GM12891 (cell line): ENCODE measurements at places on chromosomes 16 and 17.

DNA sequence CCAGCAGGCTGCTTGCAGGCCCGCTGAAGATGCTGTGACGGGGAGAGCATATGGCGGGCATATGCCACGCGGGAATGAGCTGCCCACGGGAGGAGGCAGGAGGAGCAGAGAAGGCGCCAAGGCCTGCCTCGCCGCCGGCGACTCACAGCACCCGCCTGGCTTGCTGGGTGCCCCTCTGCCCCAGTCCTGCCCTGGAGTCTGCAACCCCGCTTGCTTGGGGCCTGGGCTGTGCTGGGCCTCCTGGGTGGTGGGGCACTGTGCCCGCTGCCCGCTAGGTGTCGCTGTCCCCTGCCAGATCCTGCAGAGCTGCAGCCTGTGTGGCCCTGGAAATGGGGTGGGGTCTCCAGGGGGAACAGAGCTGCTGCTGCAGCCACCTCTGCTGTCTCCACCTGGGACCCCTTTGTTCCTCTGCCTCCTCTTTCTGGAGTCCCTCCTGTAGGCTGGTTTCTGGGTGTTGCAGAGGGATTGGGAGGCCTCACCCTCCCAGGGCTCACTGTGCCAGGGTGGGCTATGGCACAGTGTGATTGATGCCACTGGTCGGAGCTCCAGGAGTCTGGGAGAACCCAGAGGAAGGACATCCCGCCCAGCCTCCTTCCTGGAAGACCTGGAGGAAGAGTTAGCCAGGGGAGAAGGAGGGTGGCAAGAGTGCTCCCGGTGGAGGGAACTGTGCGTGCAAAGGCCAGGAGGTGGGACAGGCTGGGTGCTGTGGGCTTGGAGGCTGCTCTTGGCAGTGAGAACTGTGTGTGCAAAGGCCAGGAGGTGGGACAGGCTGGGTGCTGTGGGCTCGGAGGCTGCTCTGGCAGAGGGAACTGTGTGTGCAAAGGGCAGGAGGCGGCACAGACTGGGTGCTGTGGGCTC lies 141.0 kb upstream of the CIBAR2 start:
- DNase-seq, result peak; percentile 96

DNA sequence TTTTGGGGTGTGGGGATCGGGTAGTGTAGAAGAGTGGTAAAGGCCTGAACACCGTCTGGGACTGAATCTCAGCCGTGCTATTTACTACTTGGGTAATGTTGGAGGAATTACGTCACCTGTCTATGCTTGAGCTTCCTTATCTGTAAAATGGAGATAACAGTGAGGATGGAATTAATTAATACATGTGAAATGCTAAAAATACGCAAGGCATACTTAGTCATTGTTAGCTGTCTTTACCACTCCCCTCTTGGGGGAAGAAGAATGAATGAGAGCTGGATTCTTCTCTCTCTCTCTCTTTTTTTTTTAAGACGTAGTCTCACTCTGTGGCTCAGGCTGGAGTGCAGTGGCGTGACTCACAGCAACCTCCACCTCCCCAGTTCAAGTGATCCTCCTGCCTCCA lies 41.1 kb upstream of the TANGO6 start:
- DNase-seq, result no peak

- DNase-seq, result no peak
These were observed 6.6 kb downstream of the ABI3 start for GRCh38 chr17:49216953-49217650.

DNA sequence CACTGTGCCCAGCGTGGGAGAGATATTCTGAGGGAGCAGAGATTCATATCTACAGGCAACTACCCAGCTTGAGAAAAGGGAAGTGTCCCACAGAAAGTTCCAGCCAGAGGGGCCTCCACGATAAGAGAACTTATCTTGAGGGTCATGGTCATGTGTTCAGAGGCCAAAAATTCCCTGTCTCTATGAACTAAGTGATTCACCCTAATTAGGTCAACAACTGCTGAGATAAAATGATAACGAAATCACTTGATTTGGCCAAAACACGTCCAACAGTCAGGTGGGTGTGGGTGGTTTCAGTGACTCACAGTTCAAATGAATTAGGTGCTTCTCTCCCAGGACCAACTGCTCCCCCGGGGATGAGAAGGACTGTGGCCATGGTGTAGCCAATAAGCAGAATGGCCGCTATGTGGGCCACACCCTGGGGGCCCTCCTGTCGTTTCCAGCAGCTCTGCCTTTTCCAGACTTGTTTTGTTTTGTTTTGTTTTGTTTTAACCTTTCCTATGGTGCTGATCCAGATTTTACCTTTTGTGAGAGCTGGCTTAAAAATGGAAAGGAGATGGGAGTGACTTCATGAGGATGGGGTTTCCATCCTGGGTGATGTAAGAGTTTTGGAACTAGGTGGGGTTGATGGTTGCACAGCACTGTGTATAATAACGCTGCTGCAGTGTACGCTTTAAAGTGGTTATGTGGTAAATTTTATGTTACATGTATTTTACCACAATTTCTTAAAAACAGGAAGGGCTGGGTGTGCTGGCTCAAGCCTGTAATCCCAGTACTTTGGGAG lies 8.7 kb downstream of the DNAI2 start:
- DNase-seq, result no peak

DNA sequence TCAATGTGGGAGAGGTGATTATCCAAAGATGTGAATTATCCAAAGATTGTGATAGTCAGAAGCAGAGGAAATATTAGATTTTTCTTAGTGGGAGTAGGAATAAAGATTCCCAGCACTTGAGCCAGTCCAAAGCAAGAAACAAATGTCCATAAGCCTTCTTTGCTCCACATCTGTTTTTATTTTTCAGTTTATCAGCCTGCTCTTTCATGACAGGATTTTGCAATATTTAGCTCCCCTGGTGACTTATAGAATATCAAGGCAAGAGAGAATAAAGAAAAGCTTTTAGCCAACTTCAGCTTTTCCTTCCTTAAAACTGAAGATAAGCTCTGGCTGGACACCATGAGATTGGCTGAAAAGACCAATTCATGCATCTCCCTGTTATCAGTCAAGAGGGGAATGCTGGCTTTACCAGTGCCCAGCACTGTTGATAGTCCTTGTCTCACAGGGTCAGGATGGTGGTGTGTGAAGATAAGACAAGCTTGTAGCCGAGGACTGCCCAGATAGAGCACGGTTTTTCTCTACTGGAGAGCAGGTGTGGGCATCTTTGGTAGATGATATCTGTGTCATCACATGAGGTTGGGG lies 706.5 kb downstream of the KCNJ2 start:
- DNase-seq, result no peak

GRCh38 chr17:20202141-20202621 lies 193.0 kb downstream of the SPECC1 start:
- DNase-seq, result no peak

- peak; percentile 67 for DNase-seq
These were observed 17.1 kb downstream of the ITGB4 start for GRCh38 chr17:75738218-75738802.

DNA sequence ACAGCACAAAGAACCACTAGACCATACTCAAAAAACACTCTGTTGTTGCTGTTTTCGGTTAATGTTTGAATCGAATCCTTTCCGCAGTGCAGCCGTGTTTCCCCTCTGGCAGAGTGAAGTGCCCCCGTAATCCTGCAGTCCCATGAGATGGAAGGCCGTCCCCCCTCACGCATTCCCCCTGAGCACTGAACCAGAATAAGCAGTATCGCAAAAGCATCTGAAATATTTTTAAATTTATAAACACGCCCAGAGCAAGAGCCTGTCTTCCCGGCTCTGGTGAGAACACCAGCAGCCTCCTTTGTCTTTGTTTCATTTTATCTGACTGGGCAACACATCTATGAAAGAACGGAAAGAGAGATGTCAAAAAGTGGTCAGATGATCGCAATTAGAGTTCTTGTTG lies 121.0 kb upstream of the ADAMTS18 start:
- DNase-seq, result no peak

DNA sequence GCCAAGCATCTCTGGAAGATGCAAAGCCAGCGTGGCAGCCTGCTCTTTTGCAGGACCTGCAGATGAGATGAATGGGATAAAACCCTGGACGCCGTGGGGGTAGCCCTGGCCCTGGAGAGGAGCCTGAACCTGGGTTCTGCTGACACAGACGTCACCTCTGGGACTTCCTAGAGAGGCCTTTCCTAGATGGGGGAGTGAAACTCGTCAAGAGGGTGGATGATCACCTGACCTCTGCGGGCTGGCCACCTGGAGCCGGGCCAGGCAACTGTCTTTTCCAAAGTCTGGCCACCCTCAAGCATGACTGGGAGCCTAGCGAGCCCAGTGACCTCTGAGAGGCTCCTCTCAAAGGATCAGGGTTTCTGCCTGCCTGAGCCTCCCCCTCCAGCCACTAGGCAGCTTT lies 529.0 kb downstream of the KCNJ18 start:
- DNase-seq, result no peak

- no peak for DNase-seq
These were observed 1.4 kb upstream of the MAP1LC3B start for GRCh38 chr16:87390641-87391323.

- no peak for DNase-seq
These were observed 4.1 kb downstream of the DLX3 start for GRCh38 chr17:49990921-49991320.
